ENCODE measurements at places on chromosomes 6 and 20.

DNA sequence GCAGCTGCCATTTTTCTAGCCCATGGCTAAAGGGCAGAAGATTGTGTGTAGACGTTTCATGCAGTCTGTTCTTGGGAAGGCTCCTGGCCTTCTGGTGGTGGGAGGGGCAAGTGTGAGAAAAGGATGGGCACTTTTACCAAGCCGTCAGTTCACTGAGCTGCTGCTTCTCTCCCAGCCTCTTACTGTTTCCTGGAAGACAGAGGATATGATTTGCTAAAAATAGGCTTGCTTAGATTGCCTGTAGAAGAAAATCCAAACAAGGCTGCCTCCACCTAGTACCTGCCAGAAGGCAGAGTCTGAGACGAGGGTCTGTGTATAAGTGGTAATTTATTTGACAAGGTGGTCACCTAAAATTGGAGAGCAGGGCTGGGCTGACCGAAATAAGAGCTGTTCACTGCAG, 7.5 kb downstream of the KIZ start:
- no peak for DNase-seq

DNA sequence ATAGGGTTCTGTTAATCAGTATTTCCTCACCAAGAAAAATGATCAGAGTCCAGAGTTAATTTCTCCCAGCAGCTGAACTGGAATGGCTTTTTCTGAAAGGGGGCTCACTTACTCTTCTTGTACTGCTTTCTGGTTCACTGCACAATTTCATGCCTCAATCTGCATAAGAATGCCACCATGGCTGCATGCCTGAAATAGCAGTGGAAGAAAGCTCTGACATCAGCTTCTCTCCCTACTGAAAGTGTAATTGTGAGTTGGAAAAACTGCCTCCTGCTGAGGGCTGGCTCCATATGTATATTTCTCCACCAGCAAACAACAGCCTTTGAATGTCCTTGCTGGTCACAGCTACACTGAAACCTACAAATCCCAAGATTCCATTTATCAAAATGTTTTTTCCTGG, 1027.2 kb upstream of the GJE1 start:
- DNase-seq: no peak

GRCh38 chr20:63160641-63161175, 55.2 kb downstream of the YTHDF1 start:
- no peak for DNase-seq

DNA sequence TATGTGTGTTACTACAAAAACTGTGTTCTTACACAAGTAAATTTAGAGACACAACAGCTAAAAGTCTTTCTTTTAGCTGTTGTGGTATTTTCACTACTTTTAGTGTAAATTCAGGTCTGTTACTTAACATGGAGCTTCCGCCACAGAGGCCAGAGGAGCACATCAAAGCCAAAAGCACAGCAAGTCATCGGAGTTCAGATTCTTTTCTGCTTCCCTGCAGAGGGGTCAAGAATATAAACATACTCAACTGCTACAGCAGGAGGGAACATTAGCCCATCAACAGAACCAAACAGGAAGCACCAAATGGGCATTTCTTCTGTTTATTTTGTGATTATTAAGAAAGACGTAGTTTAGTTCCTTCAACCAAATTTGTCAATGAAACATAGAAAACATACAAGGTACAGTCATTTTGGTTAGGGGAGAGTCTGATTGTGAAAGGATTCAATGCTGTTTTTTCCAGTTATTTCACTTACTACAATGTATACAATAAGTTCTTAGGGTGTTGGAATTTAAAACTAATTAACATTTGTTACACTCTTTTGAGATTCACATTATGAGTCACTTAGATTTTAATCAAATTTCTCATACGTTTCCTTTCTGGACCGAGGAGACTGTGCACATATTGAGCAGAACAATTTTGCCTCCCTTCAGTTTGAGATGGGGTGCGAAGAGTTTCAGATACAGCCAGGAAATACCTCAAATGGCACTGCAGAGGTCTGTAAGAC, 42.8 kb upstream of the DSE start:
- DNase-seq: no peak

- no peak for DNase-seq
These were observed 154.3 kb downstream of the ESR1 start for GRCh38 chr6:151961809-151962208.

- no peak for DNase-seq
These were observed 248.8 kb downstream of the TFAP2A start for GRCh38 chr6:10166031-10166430.

GRCh38 chr20:11332381-11332780, 585.3 kb upstream of the BTBD3 start:
- no peak for DNase-seq

- no peak for DNase-seq
These were observed 479.8 kb upstream of the IMPG1 start for GRCh38 chr6:76552268-76552667.

DNA sequence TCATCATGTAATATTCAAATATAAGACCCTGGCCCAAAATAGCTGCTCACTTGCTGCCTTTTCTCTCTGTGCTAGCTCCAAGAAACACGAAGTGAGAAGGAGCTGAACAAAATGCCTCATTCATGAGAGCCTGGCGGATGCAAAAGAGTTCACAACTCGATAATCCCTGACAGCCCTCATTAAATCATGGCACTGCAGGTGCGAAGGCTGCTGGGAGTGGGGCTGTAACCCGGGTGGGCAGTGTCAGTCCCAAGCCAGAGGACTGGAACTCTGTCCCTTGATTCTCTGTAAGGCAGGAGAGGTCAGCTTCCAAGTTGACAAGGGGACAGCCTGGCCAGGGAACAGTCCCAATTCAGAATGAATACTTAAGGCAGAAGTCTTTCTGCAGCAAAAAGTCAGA, 318.5 kb downstream of the CDC5L start:
- no peak for DNase-seq

DNA sequence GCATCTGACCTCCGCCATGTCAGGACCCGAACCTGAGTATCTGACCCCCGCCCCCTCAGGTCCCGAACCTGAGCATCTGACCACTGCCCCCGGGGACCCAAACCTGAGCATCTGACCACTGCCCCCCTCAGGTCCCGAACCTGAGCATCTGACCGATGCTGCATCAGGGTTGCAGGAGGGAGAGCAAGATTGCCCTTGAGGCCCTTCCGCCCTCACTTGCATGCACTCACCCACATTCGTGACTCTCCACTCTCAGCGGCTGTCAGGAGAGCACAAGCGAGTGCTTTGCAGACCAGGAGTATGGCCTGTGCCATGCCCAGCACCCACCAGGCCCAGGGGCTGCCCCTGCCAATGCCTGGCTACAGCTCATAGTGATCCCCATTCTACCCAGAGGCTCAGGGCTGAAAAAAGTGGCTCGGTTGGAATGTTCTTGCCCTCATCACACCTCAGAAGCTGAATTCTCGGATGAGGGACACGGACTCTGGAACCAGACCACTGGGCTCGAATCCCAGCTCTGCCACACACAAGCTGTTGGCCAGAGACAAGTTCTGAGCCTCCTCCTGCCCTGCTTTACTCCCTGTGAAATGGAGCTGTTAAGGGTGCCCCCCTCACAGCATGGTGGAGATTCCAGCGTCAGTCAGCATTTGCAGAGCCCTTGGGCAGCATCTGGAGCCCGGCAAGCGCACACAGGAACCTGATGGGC, 82.1 kb downstream of the DLL1 start:
- DNase-seq: peak; percentile 0

GRCh38 chr6:113365191-113365590, 492.0 kb upstream of the MARCKS start:
- no peak for DNase-seq

GRCh38 chr6:147285087-147285855, 81.1 kb downstream of the STXBP5 start:
- no peak for DNase-seq

- no peak for DNase-seq
These were observed 37.1 kb upstream of the KCNK5 start for GRCh38 chr6:39266375-39266774.

DNA sequence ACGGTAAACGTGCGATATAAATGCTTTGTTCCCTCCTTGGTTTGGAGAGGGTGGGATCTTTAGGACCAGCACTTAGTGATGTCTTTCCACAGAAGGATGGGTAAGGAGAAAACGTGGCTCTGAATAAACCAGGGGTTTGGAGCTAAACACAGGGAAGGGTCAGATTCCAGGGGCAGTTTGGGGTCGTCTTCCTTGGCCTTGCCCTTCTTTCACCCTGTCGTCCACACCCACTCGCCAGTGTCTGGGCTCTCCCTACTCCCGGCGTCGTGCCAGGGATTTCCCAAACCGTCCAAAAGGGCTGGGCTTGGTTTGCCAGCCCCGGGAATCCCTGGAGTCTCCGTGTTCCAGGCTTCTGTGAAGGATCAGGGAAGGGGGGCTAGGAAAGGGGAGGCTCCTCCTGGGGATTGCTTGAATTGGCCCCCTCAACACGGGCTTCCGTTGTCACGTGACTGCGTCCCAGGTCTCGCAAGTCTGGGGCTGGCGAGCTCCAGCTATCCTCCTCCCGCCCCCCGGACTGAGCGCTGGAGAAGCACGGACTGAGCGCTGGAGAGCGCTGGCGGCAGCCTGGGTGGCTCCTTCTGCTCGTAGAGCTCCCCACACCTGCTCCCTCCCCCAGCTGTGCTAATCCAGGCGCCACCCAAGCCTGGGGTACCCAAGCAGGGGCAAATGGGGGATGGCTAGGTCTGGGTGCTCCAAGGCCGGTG, 9.4 kb upstream of the ARMC12 start:
- no peak for DNase-seq

- no peak for DNase-seq
These were observed 468.7 kb upstream of the ID4 start for GRCh38 chr6:19368511-19368910.
